ENCODE measurements at places on chromosomes 16 and 17. TPM values are rescaled to one million over a fixed set of nuclear protein-coding genes. Genes with fewer than 3 reads are reported as not detected.

The NPIPA8 gene
- total RNA-seq: 63.0 TPM

The GPT2 gene
- 0.60 TPM for total RNA-seq

The ABCC12 gene
- not detected for total RNA-seq

The SERPINF2 gene
- 0.29 TPM for total RNA-seq

The ZSCAN10 gene
- total RNA-seq: 0.12 TPM

The CA7 gene
- not detected for total RNA-seq

Data from T-helper 17 cell (primary cell).